ENCODE measurements at places on chromosomes 5 and 9. TPM values are rescaled to one million over a fixed set of nuclear protein-coding genes. Genes with fewer than 3 reads are reported as not detected.

PCDHGC4 gene
- total RNA-seq, result not detected

SLC25A2 gene
- total RNA-seq, result 0.63 TPM

GPRIN1 gene
- total RNA-seq, result 1.4 TPM

PDLIM4 gene
- 1.2 TPM for total RNA-seq

DNA sequence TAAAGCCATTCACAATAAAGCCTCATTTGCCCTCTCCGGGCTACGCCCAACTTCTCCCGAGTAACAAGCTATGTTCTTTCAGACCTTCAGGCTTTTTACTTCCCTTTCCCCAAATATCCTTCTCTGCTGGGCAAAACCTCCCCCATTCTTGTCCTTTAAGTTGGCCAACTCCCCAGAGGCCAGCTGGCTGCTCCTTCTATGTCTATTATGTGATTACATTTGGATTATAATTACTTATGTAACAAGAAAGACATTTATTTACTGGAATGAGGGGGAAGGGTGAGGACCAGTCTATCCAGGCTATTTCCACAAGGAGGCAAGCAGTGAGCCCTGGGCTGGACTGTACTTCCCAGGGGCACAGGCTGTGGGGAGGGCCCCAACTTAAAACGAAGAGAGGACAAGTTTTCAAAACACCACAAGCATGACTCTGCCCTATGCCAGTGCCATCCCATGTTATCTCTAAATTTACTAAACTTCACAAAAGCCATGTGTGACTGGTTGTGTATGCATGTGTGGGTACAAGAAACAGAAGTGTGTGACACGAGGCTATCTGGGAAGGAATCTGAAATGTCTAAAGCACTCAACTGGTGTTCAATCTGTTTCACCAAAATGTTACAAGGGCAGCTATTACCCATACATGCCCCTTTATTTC is 84.5 kb downstream of the GNAQ start:
- no peak for DNase-seq

DNA sequence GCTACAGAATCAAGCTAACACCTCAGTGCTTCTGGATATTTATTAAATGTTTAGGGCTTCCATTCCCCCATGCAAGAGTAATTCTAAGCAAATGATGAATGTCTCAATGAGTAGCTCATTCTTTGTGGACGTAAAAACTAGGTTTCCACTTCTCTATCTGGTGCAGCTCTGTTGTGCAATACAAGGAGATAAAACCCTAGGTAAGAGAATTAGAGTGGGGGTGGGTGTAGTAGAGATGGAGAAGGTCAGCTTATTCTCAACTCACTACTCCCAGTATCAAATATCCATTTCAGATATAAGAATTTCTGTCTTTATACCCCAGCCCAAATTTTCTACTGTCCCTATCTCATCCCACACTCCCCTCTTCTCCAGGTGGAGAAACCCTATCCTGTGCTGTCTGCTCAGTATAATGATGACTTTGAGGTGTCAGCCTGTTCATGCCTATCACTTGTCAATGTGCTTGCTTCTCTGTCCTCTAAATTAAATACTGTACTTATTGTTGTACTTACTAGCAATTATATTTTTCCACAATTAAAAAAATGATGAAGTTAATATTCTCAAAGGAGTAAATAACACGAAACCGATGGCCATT is 4.3 kb upstream of the FYB1 start:
- DNase-seq, result no peak

GRCh38 chr9:90724880-90725279 is 76.7 kb upstream of the SYK start:
- no peak for DNase-seq

DNA sequence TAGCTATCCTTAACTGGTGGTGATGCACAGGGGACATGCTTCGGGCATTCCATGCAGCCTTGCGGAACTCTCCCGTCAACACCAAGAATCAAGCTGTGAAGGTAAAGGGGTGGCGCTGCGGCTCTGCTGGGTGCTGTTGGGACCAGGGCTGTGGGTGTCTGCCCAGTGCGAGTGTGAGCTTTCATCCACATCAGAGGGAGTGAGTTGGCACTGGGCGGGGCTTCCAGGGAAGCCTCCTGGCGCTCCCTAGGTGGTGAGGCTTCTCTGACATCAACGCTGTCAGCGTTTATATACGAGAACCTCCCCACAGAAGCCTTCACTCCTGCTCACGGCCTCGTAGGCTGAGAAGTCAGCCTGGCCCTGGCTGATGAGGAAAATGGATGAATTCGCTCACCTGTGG is 11.7 kb downstream of the ARPC5L start:
- no peak for DNase-seq

DNA sequence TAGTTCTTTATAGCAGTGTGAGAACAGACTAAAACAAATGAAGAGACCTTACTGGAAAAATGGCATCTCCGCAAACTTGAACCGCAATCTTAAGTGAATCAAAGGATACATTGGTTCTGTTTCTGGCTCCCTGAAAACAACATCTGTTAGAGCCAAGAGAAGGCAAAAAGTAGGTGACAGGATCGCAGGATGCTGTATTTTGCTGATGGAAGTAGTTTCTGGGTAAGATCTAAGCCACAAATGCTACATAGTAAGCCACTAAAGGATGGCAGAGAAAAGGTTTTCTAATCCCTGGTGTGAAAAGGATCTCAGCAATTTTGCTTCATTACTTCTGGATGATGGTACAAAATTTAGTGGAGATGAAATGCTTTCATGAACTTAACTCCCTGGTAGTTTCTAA is 63.3 kb upstream of the HTR4 start:
- DNase-seq, result no peak

- DNase-seq, result no peak
These were observed 411.6 kb downstream of the BRINP1 start for GRCh38 chr9:118957585-118957984.

- DNase-seq, result no peak
These were observed 144.6 kb downstream of the SMARCA2 start for GRCh38 chr9:2159521-2160454.

GRCh38 chr5:983238-983524 is 25.4 kb upstream of the NKD2 start:
- DNase-seq, result no peak

FIBCD1 gene
- total RNA-seq, result not detected

- no peak for DNase-seq
These were observed 110.3 kb downstream of the SLC12A2 start for GRCh38 chr5:128193665-128194390.

DNA sequence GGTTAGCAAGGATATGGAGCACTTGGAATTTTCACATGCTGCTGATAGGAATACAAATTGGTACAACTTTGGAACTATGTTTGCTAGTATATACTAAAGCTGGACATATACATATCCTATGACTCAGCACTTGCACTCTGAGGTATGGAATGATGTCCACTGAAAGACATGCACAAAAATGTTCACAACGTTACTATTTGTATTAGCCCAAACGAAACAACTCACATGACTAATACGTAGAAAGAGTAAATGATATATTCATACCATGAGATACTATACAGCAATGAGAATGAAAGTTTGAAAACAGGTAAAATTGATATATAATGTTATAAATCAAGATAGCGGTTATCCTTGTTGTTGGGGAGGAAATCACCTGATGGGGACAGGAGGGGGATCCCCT is 45.5 kb upstream of the CDC42SE2 start:
- DNase-seq, result no peak

DNA sequence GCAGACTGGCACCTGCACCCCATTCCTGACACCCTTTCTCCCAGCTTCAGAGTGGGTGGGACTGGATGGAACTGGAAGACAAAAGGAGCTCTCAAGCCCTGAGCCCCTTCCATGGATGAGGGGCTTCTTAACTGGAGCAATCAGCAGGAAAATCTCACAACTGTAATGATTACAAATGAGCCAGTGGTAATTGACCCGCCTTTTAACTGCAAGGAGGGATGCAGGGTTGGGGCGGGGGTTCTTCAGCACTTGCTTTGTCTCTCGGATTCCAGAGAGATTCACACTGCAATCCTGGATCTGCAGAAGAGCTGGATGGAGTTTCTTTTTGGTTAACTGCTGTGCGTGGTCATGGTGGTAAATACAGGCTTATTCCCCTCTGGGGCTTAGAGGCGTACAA is 160.1 kb upstream of the SHB start:
- no peak for DNase-seq

STK32A gene
- total RNA-seq, result not detected

Data from activated T-cell treated with anti-CD3 and anti-CD28 coated beads, Interleukin-2, amount 50 U/mL, for 72 hours (primary cell).